ENCODE measurements at places on chromosomes 7 and 10.

- DNase-seq, result no peak
Measured at GRCh38 chr10:110778211-110778610, 93.5 kb upstream of the PDCD4 start.

GRCh38 chr10:63738410-63738809, 217.2 kb downstream of the REEP3 start:
- DNase-seq, result peak; percentile 50

GRCh38 chr7:155878250-155878649, 66.0 kb upstream of the SHH start:
- no peak for DNase-seq

DNA sequence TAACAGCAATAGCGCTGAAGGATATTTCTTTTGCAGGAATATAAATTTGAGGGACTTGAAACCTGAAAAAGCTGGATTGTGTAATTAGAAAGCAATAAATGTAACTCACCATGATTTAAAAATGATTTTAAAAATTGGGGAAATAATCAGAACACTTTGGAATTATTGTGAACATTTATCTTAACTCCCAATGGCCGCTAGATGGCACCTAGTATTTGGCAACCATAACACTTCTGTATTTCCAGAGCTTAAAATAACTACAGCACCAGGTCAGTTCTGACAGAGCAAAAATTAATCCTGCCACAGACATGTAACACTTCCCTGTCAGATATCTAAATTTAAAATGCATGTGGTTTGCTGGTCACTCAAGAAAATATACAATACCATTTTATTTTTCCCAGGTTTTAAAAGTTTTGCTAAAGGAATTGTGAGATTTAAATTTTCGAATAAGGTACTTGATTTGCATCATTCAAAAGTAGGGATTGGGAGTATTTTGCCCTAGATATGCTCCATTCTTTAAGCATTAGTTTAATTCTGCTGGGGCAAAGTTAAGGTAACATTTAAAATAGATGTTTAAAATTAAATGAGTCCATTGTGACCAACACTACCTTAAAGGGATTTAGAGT, 144.5 kb downstream of the PPP1R3A start:
- peak; percentile 45 for DNase-seq

GRCh38 chr7:41573015-41573414, 129.9 kb downstream of the INHBA start:
- peak; percentile 86 for DNase-seq

DNA sequence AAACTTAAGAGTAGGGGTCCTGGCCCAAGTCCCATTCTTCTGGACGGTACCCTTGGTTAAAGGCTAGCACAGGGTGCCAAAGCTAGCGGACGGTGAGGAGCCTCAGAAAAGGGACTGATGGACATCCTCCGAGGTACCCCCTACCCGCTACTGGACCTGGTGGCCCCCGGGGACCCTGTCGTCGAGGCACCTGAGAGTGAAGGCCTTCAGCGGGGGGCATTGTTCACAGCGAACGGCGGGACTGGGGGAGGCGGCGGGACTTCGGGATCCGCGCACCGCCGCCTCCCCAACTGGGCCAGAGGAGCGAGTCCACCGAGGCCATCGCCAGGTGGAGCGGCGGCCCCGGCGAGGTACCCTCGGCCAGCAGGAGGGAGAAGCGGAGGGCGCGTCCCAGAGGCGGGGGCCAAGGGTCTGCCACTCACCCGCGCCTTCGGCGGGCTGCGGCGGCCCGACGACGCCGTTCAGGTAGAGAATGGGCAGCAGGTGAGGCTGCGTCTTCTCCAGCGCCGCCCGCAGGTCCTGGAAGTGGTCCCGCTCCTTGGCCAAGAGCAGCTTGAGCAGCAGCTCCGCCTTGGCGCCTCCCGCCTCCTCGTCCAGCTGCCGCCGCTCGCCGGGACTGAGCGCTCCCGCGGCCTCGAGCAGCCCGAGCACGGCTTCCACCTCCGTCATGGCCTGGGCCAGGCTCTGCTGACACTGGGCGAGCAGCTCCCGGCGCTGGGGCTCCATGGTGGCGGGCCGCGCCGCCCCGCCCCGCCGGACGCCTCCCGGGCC, 575 bp downstream of the DLG5 start:
- no peak for DNase-seq

DNA sequence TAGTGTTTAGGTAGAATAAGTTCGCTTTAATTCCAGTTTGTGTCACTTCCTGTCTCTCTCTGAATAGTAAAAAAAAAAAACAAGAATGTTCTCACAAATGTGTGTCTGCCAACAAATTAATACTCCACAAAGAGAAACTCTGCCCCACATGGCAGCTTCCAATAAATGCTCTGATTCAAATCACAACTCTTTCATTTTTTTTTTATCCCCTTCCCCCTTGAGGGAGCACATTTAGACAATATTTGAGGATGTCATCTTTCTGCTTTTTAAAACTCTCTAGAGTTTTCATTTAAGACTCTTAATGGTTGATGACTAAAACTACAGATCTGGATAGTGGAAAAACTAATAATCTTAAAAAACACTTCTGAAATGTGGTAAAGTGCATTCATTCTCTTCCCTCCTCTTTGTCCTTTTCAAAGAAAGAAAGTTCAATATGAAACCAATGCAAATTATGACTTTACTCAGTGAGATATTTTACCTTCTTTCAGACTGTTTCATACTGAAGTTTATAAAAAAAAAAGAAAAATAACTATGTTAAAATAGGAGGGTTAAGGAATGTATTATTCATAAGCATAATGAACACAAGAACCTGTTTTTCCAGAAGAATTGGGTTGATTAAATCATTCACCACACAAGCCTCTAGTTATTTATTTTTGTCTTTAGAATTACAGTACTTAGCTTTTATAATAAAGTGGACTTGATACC, 42.3 kb downstream of the ARID5B start:
- DNase-seq, result no peak

GRCh38 chr7:116526897-116527296, 2.1 kb downstream of the CAV1 start:
- peak; percentile 60 for DNase-seq

GRCh38 chr7:14191686-14192098, 202.2 kb upstream of the ETV1 start:
- DNase-seq, result peak; percentile 61

- no peak for DNase-seq
Measured at GRCh38 chr7:143448429-143448828, 5.2 kb downstream of the TAS2R60 start.

- DNase-seq, result no peak
Measured at GRCh38 chr7:39890411-39890810, 59.6 kb upstream of the CDK13 start.

DNA sequence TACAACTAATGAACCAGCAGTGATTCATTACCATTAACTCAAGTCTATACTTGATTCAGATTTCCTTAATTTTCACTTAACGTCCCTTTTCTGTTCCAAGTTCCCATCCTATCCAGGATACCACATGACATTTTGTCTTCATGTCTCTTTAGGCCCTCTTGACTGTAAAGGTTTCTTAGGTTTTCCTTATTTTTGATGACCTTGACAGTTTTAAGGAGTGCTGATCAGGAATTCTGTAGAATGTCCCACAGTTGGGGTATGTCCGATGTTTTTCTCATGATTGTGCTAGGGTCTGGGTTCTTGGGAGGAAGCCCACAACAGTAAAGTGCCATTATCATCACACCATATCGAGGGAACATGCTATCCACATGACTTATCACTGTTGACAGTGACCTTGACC, 162.7 kb downstream of the PTPN20 start:
- no peak for DNase-seq
